ENCODE measurements at places on chromosomes 5 and 9. TPM values are rescaled to one million over a fixed set of nuclear protein-coding genes. Genes with fewer than 3 reads are reported as not detected.

Gene C9orf153
- 0.30 TPM for total RNA-seq

Gene PCDHB6
- not detected for total RNA-seq

Gene LRRC19
- not detected for total RNA-seq

- H3K27me3 ChIP-seq: no peaks in the 10 kb centered on the region
- DNase-seq: no peak
- no peaks in the 10 kb centered on the region for H3K36me3 ChIP-seq
- no peak overlapping the region for H3K4me3 ChIP-seq
- H3K4me1 ChIP-seq: no peaks in the 10 kb centered on the region
Observed at GRCh38 chr9:17862629-17863028, 283.8 kb downstream of the SH3GL2 start.

DNA sequence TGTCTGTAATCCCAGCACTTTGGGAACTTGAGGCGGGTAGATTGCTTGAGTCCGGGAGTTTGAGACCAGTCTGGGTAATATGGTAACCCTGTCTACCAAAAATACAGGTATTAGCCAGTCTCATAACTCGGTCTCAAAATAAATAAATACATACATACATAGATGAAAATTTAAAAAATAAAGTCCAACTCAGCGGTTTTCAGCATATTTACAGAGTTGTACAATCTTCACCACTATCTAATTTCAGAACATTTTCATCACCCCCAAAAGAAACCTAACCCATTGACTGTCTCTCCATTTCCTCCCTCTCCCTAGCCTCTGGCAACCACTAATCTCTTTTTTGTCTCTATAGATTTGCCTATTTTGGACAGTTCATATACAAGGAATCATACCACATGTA lies 10.7 kb downstream of the RMND5B start:
- no peaks in the 10 kb centered on the region for H3K27me3 ChIP-seq
- no peak for DNase-seq
- no peak overlapping the region for H3K4me3 ChIP-seq
- H3K27ac ChIP-seq: no peak overlapping the region
- peaks cover 2% of the 10 kb centered on the region for H3K4me1 ChIP-seq

- H3K4me3 ChIP-seq: no peak overlapping the region
- H3K27me3 ChIP-seq: no peaks in the 10 kb centered on the region
- H3K36me3 ChIP-seq: no peaks in the 10 kb centered on the region
- H3K27ac ChIP-seq: no peak overlapping the region
- no peak for DNase-seq
Observed at GRCh38 chr5:100697970-100698369, 162.8 kb downstream of the FAM174A start.
